ENCODE measurements at places on chromosomes 11 and 22.

DNA sequence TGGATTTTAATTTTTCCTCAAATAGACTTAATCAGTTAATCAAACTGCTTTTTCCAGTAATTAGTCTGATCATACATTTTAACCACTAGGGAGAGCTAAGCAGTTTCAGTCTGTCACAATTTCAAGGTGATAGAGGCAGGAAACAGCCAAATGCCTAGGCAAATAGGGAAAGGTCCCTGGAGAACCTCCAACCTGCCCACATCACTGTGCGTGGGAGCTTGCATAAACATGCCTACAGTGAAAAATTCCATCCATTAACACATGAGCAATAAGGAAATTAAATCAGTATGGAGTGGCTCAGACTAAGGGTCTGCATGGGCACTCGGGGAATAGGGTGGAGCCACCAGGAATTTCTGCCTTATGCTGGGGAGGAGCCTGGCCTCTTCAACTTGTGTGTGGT, 74.6 kb downstream of the AASDHPPT start:
- no peak for DNase-seq

GRCh38 chr11:12813371-12814225, 139.4 kb downstream of the TEAD1 start:
- no peak for DNase-seq

DNA sequence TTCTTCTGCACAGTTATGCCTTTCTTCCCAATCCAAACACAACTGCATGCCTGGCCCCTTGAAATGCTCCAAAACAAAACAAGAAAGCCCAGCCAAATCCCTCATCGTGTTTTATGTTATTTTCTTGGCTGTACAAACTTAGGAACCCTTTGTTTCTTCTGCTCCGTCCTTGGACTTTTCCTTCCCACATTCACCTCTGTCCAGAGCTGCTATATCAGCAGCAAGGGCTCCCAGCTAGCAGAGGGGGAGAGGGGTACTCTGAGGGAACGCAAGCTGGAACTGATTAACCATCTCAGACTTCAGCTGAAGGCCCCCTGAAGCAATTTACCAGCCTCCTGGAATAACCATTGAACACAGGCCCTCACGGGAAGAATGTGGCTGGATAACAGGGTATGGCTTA, 214.7 kb downstream of the TENM4 start:
- DNase-seq: no peak

DNA sequence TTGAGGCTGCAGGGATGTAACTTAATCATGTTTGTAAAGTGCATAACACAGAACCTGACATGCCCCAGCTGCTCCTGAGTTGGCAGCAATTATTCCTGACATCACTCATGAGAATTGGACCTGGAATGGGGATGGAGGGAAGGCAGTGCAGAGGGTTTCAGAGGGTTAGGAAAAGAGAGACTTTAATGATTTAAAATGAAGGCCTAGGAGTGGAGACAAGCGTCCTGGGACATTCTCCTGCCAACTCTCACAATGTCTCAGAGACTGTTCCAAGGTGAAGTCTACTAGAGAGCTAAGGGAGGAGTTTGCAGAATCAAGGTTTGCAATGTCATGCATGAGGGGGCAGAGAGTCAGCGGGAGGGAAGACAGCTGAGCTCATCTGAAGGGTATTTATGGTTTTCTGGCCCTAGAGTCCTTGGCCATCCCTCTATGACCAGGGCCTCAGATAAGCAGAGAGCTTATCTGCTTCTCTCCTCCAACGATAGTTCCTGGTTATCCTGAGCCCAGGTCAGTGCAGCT, 36.9 kb downstream of the GGTLC2 start:
- no peak for DNase-seq

DNA sequence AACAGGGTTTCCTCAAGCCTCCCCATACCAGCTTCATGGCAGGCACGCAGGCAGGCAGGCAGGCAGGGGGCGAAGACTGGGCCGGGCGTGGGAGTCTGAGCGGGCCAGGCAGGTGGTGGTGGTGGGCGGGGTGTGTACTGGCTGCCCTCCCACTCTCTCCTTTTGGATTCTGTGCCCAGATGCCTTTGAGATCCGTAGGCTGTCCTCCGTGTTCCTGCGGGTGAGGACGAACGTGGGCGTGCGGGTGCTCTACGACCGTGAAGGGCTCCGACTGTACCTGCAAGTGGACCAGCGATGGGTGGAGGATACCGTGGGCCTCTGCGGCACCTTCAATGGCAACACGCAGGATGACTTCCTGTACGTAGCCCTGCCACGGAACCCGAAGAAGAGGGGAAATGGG, 23.0 kb downstream of the OTOG start:
- no peak for DNase-seq

DNA sequence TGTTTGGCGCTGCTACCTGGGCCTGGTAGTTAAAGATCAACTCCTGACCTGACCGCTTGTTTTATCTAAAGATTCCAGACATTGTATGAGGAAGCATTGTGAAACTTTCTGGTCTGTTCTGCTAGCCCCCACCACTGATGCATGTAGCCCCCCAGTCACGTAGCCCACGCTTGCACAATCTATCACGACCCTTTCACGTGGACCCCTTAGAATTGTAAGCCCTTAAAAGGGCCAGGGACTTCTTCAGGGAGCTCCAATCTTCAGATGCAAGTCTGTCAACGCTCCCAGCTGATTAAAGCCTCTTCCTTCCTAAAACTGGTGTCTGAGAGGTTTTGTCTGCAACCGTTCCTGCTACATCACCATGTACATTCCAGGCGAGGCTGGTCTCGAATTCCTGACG, 15.0 kb downstream of the APOBEC3F start:
- DNase-seq: no peak
